Dermis blood vessel endothelial cell (primary cell): ENCODE measurements at places on chromosomes 1 and 21. TPM values are rescaled to one million over a fixed set of nuclear protein-coding genes. Genes with fewer than 3 reads are reported as not detected.

The CD55 gene
- total RNA-seq: 87.5 and 130 TPM in 2 replicates

The AKT3 gene
- total RNA-seq: 86.4 and 87.5 TPM in 2 replicates

The OR2G6 gene
- total RNA-seq: not detected in 2 replicates

The PWP2 gene
- 8.2 and 39.1 TPM in 2 replicates for total RNA-seq

The B3GALT5 gene
- total RNA-seq: under 0.01 and 0.05 TPM in 2 replicates

The WNT3A gene
- total RNA-seq: not detected in 2 replicates

The CYYR1 gene
- 20.1 and 26.9 TPM in 2 replicates for total RNA-seq

The FAM89A gene
- 20.5 and 44.2 TPM in 2 replicates for total RNA-seq

The TRIM67 gene
- total RNA-seq: not detected in 2 replicates

The MYOG gene
- total RNA-seq: not detected in 2 replicates

The GJB4 gene
- 0.05 TPM in 1 of 2 replicates, not detected in the other for total RNA-seq

The PADI1 gene
- 0.05 and 0.85 TPM in 2 replicates for total RNA-seq

The OLFML3 gene
- total RNA-seq: 7.3 and 21.5 TPM in 2 replicates
